ENCODE measurements at places on chromosomes 3 and 15.

DNA sequence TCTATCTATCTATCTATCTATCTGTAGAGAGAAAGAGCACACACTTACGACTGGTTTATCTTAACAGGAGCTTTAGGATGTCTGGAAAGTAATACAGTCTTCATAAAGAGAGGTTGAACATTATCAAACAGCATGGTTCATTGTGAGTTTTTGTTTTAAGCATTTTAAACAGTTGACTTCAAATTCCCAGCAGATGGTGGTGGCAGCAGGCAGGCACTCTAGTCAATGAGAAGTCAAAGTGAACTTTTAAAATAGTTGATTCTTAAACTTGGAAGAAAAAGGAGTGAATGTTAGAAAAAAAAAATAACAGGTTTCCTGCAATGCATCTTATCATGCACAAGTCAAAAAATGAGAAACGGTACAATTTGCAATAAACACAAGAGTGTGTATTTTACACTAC is 432.7 kb downstream of the IL5RA start:
- no peak for DNase-seq

GRCh38 chr3:33229947-33230346 is 11.3 kb upstream of the SUSD5 start:
- DNase-seq, result no peak

GRCh38 chr3:104885214-104885814 is 481.4 kb upstream of the ALCAM start:
- no peak for DNase-seq

DNA sequence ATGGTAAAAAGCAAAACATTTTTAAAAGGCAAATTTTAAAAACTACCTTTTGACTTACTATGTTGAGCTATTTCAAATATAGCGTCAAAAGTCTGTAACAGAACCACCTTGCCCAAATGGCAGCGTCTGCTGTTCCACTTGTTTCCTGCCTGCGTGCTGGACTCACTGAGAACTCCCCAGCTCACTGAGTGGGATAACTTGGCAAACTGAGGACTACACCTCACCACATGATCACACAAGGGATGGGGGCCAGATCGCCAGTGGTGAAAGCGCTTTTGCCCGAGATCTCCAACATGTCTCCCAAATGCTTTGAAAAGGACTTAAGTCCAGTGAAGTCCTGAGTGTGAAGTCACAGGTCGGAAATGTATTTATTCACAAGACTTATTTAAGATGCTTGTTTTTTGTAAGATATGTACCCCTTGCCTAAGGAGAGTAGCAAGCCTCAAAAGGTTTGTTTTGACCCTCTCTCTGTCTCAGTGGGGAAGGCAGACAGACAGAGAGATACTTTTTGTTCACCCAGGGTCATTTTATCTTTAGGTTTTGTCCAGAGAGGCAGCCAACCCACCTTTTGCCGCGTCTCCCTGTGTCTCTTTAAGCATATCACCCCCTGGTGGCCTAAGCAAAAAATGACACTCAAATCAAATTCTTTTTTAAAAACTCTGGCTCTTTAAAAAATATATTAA is 192.6 kb downstream of the PDZRN3 start:
- DNase-seq, result no peak

- DNase-seq, result no peak
Measured at GRCh38 chr3:99625237-99625622, 13.2 kb upstream of the COL8A1 start.
